ENCODE measurements at places on chromosomes 16 and 17.

DNA sequence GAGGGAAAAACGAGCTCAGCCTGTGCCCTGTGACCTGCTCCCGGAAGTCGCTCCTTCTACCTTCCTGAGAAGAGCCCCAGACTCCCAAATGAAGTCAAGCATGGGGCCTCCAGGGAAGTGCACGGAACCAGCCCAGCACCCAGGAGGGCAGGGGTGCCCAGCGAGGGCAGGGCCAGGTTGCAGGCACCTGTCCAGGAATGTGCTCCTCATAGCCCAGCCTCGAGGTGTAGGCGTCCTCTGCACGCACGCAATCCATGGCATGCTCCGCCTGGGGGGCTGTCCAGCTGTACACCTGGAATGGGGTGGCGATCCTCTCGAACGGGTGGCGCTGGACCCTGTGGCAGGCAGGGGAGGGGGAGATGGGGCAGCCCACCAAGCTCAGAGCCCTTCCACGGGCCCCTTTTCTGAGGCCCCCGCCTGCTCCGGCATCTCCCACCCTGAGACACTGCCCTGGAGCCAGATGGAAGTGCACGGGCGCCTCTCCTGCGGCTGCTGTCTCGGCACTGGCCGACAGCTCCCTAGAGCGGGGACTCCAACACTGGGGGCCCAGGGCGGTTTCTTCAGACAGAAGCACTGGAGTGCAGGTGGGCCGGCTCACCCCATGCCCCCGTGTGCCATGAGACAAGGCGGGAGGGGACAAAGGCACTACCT lies 10.9 kb downstream of the CLUH start:
- DNase-seq, result no peak

DNA sequence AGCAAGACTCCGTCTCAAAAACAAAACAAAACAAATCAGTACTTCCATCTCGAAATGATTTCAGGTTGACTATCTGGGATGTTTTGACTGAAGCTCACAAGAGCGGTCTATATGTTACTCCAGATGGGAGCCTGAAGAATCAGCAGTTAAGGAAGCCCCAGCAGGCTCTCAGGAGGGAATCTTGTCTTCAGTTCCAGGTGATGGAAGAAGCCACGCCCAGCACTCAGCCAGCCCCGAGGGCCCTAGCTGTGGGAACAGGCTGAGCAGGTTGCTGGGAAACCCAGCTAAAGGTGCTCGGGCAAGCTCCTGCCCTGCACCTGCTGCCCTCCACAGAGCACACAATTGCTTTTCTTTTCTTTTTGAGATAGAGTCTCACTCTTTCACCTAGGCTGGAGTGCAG lies 32.4 kb downstream of the WIPI1 start:
- DNase-seq, result no peak

DNA sequence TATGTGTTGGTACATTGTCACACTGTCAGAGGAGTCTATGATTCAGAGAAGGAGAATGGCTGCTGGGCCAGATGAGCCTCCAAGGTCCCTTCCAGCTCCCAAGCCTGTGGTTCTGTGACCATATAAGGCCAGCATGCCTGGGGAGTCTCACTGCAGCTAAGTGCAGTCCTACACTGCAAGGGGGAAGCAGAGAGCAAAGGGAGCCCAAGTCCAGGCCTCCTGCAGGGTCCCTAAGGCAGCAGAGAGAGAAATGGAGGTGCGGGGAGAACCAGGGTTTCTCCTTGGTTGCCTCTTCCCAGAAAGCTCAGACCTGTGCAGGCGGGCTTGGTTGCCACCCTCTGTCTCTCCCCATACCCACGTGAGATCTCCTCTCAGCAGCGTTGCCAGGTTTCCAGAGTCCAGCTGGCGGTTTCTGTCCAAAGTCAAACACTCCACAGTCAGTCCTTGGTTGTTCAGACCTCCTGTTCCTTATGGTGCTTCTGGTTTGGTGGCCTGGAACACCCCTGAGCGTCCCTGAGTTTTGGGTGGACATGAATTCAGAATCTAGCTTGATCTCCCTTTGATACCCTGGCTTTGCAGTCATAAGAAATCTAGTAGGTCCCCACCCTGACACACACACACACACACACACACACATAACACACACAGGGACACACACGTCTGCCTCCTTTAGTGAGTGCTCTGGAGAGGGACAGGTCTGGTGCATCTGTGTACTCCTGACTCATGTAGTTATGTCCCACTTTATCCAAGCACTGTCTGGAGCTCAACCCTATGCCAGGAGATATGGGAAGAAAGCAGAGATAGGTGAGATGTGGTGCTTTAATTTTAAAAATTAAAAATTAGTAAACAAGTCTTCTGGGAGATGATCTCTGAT lies 78.8 kb downstream of the GNAO1 start:
- no peak for DNase-seq

DNA sequence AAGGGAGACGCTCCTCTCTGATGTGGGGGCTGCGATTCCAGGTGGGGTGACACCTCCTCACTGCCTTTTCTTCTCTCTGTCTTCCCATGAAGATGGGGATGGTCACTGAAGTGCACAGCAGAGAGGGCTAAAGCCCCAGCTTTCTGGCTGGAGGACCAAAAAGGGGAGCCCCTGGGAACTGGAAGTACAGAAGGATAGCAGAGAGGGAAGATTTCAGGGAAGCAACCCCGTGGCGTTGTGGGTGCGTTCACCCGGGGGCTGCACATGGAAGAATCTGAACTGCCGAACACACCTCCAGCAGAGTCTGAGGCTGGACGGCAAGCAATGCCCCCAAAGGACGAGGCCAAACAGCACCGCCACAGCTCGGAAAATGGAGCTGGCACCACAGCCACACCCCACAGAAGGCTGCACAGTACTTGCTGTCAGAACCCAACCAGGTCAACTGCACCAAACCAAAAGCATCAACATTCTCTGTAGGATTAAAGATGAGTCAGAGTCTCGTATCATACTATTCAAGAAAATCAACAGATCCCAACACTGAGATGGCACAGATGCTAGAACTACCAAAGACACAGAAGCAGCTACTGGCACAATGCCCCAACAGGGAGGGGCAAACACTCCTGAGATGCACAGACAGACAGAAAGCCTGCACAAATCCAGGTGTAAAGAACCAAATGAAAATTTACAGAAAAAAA lies 49.9 kb downstream of the MAP1LC3B start:
- DNase-seq, result no peak

DNA sequence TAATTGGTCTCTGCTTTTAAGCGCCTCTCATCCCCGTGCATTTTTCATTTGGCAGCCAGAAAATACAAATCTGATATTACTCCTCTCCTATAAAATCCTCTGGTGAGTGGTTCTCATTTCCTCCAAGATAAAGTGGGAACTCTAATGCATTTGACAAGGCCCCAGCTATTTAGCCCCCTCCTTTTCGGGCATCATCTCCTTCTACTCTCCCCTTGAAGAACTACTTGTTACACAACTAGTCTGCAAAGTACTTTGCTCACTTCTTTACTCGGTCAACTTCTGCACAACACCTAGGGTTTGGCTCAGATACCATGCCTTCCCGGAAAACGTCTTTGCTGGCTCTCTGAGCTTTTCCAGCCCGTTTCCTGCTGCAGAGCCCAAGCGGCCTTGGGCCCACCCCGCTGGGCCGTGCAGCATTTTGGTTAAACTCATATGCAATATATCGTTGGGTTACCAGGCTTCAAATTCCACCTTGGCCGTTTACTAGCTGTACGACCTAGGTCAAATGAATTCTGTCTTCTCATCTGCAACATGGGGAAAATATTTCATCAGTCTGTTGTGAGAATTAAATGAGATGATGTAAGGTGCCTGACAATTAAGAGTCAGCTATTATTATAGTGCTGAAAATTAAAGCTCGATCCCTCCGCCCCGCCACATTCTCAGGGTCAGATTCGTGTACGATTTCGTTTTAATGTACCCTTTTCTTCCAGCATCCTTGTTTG lies 883 bp upstream of the TAF15 start:
- no peak for DNase-seq

GRCh38 chr17:57085448-57086068 lies 512 bp downstream of the AKAP1 start:
- peak; percentile 86 for DNase-seq

DNA sequence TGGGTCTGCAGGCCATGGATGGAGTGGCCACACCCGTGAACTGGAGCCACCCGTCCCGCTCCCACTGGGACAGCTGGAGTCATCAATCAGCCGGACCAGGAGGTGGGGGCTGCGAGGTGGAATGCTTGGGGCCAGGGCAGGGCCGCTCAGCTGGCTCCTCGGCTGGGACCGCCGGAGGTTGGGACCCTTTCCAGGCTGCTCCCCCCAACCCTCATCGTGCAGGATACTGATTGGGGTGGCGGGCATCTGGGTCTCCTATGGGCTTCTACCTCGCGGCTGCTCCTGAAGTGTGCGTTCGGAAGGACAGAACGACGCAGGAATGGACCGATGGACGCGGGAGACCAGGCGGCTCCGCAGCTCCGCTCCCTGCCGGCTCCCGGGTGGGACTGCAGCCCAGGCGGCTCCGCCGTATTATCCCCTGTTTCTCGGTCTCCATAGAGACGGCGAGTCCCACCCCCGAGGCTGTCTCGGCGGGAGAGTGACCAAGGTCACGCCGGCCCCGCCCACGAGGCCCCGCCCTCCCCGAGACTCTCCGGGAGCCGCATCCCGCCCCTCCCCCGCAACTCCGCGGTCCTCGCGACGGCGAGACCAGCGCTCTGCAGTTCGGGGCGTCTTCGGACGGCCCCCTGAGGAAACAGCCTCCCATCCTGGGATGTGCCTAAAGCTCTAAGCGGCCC lies at the start of gene TPPP3:
TSS of gene TPPP3 (minus strand) at position 388 of the 677 bp plus-strand sequence. CDS start 2,387 bp downstream, outside the sequence.
- peak; percentile 69 for DNase-seq

GRCh38 chr16:57743458-57743857 lies 7.9 kb downstream of the KATNB1 start:
- no peak for DNase-seq
